Activated CD4-positive, alpha-beta T cell treated with anti-CD3 and anti-CD28 coated beads for 36 hours (primary cell): ENCODE measurements at places on chromosomes 2 and 18.

- no peak for DNase-seq
These were observed 153.3 kb upstream of the NDUFV2 start for GRCh38 chr18:8949206-8949605.

- DNase-seq = peak; percentile 23
These were observed 50.3 kb upstream of the ID2 start for GRCh38 chr2:8631465-8632005.

DNA sequence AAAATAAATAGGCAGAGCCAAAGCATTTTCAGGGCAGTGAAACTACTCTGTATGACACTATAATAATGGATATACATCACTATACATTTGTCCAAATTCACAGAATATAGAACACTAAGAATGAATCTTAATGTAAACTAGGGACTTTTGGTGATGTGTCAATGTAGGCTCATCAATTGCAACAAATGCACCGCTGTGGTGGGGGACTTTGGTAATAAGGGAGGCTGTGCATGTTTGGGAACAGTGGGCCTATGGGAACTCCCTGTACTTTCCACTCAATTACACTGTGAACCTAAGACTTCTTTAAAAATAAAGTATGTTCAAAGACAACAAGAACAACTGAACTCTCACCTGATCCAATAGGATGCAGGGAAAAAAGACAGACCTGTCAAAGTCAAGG, 220.7 kb downstream of the CMPK2 start:
- no peak for DNase-seq

DNA sequence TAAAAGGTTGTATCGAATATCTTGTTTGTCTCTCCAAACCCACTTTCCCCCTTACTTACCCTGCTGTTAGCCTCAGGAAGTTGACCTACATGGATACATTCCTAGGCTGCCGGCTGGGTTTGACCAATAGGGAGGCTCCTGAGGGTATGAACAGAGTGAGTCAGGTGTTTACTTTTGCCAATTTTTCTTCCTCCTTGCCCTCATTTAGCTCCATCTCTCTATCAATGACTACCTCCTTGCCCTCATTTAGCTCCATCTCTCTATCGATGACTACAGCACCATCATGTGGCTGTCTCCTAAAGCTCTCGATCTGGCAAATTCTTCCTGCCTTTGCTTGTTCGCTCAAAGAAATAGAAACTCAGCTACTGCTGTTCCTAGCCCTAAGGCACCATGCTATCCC, 571.9 kb upstream of the CRIM1 start:
- no peak for DNase-seq

DNA sequence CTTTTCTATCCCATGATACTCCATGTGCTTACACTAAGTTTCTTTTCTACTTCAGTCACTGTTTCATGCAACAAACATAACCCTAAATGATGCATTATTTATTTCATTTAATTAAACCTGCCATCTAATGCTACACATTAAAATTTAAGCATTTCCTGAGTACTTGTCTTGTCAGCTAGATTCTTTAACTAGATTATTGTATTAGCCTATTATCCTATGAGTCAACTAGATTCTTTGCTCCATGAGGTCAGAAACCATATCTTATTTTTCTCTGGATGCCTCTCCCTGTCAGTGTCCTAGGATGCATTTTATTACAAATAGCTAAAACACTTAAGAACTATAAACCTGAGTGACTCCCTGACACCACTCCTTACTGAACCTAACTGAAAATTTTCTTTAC, 652.4 kb downstream of the SLC4A3 start:
- no peak for DNase-seq

GRCh38 chr18:6254456-6254855, 160.3 kb downstream of the L3MBTL4 start:
- no peak for DNase-seq

DNA sequence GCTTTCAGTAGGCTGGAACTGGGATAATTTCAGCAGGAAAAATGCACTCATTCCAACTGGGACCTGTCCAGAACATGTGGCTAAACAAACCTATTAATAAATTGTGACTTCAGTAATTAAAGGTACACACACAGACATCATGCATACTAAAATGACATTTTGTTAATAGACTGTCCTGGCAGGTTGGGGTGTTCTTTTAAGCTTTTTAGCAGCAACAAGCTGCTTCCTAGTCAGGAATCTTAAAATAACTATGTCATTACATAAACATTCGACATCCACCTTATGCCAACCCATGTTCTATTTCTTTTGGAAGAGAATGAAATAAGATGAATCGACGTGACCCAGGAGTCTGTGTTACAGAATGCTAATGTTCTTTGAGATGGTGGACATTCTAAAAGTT, 435.7 kb downstream of the TXNL1 start:
- DNase-seq = no peak

GRCh38 chr2:216807857-216808272, 52.0 kb downstream of the TNP1 start:
- DNase-seq = no peak

DNA sequence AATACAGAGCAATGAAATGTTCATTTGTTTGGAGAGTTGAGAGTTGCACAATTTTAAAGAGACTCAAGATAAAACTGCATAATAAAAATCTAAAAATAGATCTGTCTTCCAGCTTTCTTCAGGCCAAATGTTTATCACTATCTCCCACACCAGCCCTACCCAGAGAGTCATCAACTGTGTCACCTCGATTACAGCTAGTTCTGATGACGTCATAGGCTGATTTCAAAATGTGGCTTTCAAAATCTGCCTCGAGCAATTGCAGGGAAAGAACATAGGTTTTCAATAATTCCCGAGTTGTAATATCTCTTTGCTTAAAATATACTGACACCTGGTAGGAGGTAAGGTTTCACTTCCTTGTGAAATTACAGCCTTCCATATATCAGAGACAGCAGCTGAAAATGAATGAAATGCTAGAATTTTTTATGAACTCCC, 677.6 kb upstream of the ID2 start:
- no peak for DNase-seq

GRCh38 chr18:39314595-39314994, 1749.0 kb upstream of the CELF4 start:
- no peak for DNase-seq

DNA sequence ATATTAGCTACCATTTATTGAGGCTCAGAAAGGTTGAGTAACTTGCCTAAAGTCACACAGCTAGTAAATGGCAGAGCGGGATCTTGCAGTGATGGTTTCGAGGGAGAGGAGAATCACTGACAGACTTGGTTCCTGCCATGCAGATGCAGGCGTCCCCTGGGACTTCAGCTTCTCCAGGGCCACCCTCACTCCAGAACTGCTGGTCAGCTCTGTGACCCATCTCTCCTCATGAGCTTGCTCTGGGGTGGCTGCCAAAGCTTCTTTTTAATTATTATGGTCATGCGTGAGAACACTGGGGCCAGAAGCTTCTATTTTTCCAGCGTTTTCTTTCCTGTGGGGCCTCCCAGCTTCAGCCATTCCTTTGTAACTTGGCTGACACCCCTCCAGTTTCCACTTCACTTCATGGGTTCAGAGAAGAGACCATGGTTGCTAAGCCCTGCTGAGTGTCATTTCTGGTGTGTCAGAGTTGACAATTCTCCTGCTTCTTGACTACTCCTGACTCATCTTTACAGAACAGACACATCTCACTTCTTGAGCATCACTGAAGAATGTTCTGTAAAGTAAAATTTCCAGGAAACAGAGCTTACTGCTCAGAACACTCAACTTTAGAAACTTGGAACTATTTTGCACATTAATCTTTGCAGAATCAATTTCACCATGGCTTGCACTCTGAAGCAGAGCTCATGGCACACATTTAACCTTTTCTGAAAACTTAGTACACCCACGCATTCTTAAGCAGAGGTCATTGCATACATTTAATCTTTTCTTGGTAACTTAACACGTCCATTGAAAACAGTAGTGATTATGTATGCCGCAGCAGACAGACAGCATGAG, 70.4 kb downstream of the IL1R2 start:
- peak; percentile 60 for DNase-seq
